ENCODE measurements at places on chromosomes 4 and X.

DNA sequence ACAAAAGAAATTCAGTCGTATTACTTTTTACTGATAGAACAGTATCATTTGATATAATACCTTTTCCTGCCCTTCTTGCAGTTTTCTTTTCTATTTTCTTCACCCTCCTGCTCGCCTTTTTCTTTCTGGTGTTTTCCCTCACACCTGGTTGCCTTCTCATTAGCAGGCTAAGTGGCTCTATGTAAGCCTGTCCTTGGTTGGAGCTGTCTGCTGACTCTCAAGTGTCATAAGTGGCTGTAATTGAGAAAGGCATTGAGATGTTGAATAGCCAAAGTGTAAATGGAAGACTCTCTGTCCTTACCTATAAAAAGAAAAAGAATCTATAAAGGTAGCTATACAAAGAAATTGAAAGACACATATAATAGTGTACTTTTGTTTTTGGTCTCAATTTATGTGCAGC, 180.7 kb downstream of the ADGRL3 start:
- no peak for DNase-seq

DNA sequence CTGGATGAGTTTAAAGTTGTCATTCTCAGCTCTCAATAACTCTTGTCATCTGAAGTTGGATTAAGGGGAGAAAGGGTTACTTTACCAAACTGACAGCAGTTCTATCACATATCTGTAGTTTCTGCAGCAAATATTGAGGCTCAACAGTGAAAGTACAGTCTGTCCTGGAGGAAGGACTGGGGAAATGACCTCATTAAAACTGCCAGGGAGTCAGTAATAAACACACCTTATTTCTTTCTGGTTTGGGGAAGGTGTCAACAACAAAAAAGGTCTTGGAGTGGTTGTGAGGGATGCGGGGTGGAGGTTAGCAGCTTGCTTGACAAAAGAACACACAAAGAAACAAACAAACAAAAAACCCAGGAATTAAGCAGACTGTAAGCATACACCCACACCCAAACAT, 1418.0 kb downstream of the STIM2 start:
- DNase-seq = no peak

- DNase-seq = no peak
Observed at GRCh38 chrX:45435481-45435880, 234.8 kb upstream of the DIPK2B start.

DNA sequence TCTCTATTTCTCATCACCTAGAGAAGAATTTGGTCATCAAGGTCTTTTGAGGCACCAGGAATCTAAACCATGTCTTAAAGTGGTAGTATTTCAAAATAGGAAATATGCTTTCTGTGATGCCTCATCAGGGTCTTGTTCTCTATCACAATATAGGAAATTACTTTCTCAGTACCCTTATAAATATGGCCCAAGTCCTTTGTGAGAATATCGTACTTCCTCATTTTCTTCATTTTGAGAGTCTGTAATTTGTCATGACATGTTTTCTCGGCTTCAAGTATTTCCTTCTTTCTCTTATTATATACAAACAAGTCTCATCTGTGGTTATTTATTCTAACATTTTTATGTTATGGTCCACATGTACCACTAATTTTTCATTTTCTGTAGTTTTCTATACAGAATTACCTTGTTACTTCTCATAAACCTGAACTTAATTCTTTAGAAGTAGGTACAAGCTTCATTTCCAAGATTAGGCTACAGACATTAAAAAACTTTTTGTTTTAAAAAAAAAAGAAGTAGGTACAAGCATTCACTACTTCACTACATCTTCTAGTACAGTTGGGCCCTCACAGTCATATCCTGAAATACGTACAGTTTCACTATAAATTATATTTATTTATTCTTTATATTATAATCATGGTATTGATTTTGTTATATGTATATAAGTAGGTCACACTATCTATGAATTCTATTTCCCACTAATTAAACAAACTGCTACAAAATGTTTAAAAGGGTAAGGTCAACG, 54.4 kb downstream of the KLHL13 start:
- no peak for DNase-seq

GRCh38 chr4:86118711-86119110, 241.1 kb downstream of the MAPK10 start:
- DNase-seq = no peak

- no peak for DNase-seq
Observed at GRCh38 chrX:136525738-136526606, 6.0 kb upstream of the VGLL1 start.

DNA sequence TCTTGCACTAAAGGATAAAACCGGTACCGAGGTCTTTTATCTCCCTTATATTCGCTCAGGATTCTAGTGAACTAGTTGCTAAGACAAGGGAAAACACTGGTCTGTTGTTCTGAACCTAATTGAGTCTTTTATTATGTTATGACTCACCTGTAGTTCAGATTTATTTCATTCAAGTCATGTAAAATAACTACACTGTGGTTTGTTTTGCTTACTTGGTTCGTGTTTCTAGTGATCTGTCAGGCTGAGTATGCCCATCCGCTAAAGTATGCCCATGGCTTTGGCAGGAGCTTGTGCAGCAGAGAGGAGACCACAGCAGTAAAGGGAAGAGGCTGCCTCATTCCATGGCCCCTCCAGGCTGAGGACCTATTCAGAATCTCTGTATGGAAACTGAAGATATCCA, 126.1 kb downstream of the AFF1 start:
- no peak for DNase-seq

- DNase-seq = no peak
Observed at GRCh38 chr4:182483685-182484084, 240.5 kb downstream of the TENM3 start.

- no peak for DNase-seq
Observed at GRCh38 chrX:7019555-7019954, 128.0 kb upstream of the STS start.

DNA sequence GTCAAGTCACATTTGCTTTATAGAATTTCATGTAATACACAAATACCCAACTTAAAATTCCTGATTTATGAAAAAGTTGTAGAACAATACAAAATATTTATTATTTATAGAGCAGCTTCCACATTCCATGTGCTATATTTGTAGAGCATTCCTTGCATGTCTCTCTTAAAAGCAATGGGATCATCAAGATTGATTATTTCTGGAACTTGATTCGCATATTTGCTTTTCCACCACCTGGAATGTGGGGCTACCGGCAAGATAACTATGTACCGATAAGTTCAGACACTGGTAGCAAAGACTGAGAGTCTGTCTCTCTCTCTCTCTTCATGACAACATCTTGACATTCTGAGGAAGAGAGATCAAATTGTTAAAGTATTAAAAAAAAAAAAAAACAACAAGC, 59.3 kb downstream of the MAPK10 start:
- DNase-seq = no peak

DNA sequence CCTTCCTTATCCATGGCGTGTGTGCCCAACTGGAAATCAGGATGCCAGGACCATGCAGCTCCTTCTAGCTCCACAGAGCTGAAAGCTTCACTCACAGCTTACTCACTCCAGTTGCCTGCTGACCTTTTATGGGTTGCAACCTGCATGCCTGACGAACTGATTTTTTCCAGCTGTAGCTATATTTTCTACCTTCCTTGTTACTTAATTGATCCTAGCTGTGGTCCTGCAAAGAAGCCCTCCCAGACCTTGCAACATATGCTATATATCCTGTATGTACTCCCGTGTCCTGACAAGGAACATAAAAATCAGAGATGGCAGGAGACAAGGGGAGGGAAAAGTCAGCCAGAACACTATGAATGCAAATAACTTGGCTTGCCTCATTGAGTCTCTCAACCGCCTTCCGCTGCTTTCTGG, 135.3 kb upstream of the LDB2 start:
- no peak for DNase-seq

DNA sequence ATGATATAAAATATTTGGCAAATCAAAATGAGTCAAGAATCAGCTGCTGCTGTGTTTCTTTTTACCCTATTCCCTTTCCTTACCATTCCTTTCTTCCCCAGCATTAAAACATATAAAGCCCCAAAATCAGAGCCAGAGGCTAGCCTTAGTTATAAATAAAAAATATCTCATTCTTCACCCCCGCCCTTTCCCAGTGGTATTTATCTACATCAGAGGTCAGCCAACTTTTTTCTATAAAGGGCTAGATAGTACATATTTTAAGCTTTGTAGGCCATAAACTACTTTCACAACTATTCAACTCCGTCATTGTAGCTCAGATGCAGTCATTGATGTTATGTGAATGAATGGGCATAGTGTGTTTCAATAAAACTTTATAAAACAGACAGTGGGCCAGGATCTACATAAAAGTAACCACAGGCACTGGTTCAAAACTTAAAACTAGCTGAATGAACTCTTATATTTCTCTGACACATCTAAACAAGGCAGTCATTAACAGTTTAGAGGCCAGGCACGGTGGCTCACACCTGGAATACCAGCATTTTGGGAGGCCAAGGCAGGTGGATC, 30.5 kb upstream of the TCEANC start:
- no peak for DNase-seq

- DNase-seq = no peak
Observed at GRCh38 chrX:116317409-116317808, 119.0 kb upstream of the SLC6A14 start.

DNA sequence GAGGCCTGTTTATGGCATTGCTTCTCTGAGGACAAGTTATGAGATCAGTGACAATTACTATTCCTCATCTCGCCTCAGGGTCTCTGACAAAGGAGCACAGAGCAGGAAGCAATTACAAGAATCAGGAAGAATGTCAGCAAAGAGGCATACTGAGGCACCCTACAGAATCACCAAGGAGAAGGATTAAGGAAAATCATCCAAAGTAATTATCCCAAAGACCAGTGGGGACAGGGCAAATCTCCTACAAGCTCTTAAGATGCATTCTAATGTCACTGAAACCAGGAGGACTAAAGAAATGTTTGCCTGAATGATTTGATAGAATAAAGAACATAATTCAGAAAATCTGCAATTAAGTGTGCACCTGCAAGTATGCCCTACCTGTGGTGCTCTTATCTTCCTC, 206.2 kb downstream of the RCHY1 start:
- no peak for DNase-seq

GRCh38 chr4:80611678-80611979, 276.1 kb downstream of the CFAP299 start:
- DNase-seq = no peak

GRCh38 chr4:41160012-41160789, 54.1 kb downstream of the APBB2 start:
- no peak for DNase-seq

All from T-helper 9 cell (primary cell).